8988T (cell line): ENCODE measurements at places on chromosomes 1 and 21.

- DNase-seq: no peak
Observed at GRCh38 chr21:45152265-45152746, 77.9 kb downstream of the ADARB1 start.

GRCh38 chr1:9590945-9591668 lies 2.4 kb downstream of the TMEM201 start:
- no peak for DNase-seq

GRCh38 chr1:3895951-3896325 lies 4.1 kb downstream of the C1orf174 start:
- no peak for DNase-seq

DNA sequence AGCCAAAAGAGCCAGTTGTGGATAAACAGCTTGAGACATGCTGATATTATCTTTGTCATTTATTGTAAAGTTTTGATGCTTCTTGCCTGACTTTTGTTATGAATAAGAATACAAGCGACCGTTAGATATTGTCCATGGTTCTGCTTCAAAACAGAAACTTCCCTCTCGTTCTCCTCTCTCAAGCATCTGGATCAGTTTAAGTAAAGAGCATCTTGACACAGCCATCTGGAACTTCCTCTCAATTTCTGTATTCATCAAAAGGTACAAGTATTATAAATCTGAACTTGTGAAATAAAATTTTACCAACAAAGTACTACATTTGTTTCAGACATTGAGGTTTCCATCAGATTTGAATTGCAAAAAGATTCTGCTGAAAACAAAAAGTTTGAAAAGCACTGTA lies 36.4 kb upstream of the CLDN14 start:
- no peak for DNase-seq

- DNase-seq: no peak
Observed at GRCh38 chr1:55329091-55329490, 113.9 kb upstream of the USP24 start.

DNA sequence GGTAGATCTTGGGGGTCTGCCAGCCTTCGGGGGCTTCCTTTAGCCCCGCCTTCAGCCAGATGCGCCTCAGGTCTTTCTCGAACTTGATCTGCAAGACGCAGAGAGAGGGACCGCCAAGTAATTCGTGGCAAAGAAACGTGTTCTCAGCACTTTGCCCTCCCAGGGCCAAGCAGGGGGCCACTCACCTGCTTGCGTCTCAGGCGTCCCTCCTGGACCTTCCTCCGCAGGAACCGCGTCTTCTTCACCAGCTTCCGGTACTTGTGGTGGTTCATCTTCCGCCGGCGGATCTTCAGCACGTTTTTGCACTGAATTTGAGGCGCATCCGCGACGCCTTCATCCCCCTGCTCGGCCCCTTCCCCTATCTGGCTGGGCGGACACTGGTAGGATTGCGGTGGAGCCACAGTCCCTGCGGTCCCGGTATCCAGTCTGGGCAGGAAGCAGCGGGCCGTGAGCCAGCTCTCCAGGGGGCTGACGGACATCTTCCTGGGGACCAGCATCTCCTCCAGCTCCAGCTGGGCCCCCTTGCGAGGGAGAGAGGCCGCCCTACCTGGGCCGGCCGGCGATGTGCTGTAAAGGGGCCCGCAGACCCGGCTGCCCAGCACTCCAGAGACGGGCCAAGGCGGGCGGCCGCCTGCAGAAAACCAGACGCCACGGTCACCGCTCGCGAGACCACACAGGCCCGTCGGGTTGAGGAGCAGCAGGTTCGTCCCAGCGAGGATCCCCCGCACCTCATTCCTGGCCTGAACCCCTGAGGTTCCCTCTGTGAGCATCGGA lies 1.0 kb downstream of the AURKAIP1 start:
- DNase-seq: no peak

DNA sequence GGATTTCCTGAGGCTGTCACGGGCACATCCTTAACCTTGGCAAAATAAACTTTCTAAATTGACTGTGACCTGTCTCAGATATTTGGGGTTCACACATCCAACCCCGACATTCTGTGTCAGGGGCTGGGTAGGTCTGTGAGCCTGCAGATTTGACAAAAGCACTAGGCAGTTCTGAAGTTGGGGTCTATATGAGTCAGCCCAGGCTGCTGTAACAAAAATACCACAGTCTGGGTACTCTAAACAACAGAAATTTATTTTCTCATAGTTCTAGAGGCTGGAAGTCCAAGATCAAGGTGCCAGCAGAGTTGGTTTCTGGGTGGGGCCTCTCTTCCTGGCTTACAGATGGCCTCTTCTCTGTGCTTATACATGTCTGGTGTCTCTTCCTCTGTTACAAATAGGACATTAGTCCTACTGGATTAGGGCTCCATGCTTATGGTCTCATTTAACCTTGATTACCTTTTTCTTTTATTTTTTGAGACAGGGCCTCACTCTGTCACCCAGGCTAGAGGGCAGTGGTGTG lies 3.0 kb upstream of the CPLANE2 start:
- no peak for DNase-seq

DNA sequence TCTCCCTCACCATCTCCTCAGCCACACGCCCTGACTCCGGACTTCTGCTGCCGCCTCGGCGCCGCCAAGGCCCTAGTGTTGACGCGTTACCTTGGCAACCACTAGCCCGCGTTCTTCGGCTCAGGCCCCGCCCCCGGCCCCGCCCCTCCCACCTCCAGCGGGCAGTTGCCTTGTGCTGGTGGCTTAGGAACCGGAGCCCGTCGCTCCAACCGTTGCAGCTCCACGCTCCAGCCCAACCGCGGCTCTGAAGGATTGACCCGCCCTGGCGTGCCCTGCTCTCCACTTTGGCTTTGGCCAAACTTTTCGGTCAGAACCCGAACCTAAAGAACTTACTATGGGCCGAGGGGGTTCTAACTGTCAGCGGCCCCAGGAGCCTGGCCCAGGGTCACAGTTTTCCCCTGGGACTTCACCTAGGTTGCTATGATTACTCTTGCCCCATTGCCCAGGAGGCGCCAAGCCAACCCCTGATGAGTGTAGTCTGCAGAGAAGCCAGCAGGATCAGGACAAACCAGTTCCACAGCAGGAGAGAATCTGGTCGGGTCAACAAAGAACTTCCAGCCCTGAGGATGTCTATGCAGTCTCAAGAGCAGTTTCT lies at the start of gene CFAP45:
TSS of gene CFAP45 (minus strand) at position 80 of the 595 bp plus-strand sequence. CDS start at position 13, 67 bp downstream.
- DNase-seq: no peak

GRCh38 chr1:245205396-245205795 lies 50.6 kb downstream of the KIF26B start:
- DNase-seq: no peak
